ENCODE measurements at places on chromosomes 1 and 21. TPM values are rescaled to one million over a fixed set of nuclear protein-coding genes. Genes with fewer than 3 reads are reported as not detected.

- DNase-seq = no peak
Observed at GRCh38 chr1:79959635-79960034, 953.1 kb upstream of the ADGRL4 start.

DNA sequence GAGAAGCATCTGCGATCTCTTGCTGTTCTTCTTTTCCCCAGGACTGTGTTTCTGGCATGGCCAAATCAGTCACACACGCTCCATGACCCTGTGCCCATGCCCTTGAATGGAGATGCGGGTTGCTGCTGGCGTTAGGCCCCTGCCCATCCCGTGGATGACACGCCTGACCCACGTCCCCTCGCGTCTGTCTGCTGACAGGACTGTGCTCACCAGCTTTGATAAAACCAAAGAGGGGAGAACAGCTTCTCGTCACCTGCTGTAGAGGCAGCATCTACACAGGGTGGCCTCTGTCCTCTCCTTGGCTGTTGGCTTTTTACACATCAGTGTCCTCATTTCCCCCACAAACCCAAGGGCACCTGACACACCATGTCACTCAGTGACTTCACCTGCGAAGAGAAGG, 6.9 kb downstream of the MT1HL1 start:
- DNase-seq = no peak

- DNase-seq = no peak
Observed at GRCh38 chr1:226034482-226034881, 28.0 kb upstream of the H3-3A start.

- DNase-seq = no peak
Observed at GRCh38 chr1:243597383-243597782, 252.7 kb downstream of the AKT3 start.

DNA sequence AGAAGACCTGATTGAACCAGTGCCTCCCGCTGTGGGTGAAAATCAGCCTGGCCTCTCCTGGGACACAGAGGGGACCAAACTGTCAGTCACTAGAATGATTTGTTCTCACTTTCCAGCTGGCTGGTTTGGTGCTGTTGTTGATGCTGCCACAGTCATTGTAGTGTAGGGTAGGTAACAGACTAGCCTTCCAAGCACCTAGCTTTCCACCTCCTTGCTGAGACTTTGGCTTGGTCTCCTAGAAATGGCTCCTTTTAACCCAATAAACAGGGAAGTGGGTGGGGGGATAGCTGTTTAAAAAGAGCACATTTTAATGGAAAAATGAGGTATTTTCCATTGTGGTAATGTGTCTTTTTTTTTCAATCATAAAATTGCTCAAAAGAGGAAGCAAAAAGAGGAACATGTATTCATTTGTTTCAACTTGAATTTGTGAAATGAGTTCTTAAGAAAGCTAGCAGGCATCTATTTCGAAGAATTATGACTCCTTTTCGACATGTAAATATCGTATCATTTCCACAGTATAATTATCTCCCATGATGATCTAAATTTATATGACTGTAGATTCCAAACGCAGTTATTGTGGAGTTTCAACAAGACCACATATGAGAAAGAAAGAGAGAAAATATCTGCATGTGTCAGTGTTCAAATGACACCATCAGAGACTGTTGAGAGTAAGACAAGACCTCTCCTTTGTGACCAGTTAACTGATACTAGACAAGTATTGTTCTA, 190.1 kb downstream of the HLX start:
- DNase-seq = peak; percentile 66

The MCOLN3 gene
- total RNA-seq = 12.0 TPM

The CHRM3 gene
- total RNA-seq = 1.8 TPM

All from endodermal cell (in vitro differentiated cells).